ENCODE measurements at places on chromosomes 11 and 22.

DNA sequence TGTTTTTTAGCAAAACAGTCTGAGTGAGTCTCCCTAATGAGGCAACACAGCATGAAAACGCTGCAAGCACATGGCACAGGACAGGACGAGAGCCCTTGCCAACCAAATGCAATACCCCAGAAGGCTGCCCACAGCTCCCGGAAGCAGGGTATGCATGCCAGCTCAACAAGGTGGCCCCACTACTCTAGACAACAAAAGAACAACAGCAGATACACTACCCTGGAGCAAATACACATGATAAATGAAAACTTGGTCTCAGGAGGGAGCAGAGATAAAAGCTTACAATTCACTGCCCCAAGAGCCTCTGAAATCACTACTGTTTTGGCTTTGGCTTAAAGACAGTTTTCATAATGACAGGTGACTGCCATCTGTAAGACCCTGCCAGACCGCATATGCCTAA lies 785.4 kb upstream of the API5 start:
- DNase-seq = no peak

DNA sequence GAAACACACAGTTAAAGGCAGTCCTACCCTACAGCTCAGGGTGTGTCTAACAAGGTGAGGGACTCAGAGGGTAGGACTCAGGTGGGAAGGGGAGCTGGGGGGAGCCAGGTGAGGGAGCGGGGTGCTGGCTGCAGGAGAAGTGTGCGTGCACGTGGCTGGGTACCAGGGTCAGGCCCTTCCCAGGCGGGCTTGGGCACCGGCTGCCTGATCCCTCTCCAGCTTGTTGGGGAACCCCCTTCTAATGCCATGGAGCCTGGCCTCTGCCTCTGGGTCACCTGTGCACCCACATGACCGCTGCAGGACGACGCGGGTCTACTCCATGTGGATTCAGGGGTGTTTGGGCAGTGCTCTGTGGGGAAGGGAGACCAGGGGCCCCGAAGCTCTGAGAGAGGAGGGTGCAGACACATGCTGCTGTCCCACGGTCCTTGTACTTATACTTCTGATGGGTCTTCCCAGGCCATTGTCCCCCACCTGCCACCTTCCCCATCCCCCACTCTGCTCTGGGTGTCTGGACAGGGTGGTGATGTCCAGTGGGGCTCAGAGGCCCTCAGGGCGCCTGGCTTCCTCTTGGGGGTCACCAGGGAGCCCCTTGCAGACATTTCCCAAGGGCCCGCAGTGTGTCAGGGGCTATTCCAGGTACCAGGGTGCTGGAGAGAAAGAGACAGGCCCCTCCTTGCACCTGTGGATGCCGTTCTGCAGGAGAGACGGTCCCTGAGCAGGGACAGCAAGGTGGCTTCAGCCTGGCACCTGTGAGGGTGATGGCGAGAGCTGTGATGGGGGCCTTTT lies 10.4 kb upstream of the MRGPRD start:
- DNase-seq = no peak

DNA sequence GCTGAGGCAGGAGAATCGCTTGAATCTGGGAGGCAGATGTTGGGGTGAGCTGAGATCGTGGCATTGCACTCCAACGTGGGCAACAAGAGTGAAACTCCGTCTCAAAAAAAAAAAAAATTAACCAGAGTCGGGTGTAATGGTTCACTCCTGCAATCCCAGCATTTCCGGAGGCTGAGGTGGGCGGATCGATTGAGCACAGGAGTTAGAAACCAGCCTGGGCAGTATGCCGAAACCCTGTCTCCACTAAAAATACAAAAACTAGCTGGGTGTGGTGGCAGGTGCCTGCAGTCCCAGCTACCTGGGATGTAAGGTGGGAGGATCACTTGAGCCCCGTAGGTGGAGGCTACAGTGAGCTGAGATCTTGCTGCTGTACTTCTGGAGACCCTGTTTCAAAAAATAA lies 1.5 kb downstream of the RANGAP1 start:
- no peak for DNase-seq

GRCh38 chr22:39384750-39385480 lies 14.7 kb upstream of the TAB1 start:
- DNase-seq = peak; percentile 37

GRCh38 chr11:110903830-110904229 lies 191.6 kb upstream of the ARHGAP20 start:
- peak; percentile 4 for DNase-seq

DNA sequence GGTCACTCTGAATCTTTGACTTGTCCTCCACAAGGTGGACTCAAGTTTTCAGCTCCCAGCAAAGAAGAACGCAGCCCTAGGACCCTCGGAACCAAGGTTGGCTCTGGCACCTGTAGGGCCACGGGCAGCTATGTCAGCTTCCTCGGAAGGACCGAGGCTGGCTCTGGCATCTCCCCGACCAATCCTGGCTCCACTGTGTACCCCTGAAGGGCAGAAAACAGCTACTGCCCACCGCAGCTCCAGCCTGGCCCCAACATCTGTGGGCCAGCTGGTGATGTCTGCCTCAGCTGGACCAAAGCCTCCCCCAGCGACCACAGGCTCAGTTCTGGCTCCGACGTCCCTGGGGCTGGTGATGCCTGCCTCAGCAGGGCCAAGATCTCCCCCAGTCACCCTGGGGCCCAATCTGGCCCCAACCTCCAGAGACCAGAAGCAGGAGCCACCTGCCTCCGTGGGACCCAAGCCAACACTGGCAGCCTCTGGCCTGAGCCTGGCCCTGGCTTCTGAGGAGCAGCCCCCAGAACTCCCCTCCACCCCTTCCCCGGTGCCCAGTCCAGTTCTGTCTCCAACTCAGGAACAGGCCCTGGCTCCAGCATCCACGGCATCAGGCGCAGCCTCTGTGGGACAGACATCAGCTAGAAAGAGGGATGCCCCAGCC lies 2.2 kb downstream of the INPP5J start:
- no peak for DNase-seq

DNA sequence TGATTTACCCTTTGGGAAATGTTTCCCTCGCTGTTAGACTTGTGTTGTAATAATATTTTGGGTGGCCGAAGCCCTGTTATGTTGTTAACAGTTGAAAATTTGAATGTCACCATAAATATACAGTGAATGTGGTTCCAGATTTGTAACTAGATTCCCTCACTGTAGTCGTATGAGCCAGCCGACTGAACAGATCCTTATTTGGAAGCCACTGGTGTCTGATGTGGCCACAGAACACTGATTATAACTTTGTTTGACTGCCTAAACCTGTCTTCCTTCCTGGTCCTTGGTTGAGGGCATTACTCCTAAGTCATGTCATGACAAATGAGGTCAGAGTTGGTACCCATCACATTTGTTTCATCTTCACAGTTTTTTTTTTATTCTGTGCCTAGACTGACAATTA lies 45.4 kb downstream of the YAP1 start:
- DNase-seq = no peak

DNA sequence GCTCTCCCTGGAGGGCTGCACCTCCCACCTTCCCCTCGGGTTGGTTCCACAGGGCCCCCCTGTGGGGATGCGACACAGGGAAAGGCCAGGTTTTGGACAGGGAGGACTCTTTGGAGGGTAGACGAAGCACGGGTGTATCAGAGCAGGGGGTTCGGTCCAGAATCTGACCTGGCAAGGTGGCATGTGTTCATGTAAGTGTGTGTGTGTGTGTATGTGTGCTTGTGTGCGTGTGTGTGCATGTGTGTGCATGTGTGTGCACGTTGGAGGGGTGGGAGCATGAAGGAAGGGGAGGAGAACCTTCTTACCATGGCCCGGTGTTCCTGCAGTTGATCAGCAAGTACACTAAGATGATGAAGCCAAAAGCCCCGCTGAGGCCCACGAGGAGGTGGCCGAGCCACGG lies 14.7 kb downstream of the IL2RB start:
- DNase-seq = no peak

DNA sequence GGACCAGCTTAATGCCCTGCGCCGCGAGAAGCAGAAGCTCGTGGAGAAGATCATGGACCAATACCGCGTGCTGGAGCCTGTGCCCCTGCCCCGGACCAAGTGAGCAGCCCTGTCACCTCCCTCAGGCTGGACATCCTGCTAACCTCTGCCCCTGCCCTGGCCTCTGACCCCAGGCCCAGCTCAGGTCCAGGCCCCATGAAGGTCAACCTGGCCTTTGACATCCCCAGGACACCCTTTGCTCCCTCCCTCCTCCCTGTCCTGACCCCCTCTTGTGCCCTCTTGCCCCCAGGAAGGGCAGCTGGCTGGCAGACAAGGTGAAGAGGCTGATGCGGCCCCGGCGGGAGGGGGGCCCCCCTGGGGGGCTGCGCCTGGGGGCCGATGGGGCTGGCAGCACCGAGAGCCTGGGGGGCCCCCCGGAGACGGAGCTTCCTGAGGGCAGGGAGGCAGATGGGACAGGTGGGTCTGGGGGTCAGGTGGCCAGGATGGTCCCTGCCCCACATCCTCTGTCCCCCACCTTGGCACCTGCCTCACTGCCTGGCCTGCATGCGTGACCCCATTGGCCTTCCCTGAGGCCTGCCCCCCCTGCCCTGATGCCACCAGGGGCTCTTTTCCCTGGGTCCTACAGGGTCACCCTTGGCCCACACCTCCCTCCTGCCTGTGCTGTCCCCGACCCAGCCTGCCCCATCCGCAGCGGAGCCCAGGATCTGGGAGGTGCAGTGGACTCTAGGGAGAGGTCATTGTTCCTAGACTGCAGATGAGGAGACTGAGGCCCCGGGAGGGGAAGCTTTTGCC lies 5.1 kb upstream of the RPS6KA4 start:
- no peak for DNase-seq

DNA sequence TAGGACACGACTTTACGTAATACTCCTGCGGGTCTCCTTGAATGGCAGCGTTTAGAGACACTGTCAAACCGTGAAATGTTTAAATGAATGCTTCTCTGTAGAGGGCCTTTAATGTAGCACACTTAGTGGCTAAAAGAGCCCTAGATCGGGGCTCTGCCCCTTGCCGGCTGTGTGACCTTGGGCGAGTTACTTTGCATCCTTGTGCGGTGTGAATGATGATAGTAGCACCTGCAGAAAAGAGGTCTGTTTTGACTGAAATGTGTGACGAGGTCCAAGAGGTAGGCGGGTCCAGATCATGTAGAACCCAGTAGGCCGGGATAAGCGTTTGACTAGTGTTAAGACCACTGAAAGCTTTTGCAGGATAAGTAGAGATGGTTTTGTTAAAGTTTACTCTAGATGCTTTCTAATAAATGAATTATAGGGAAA lies 866 bp downstream of the MED17 start:
- DNase-seq = peak; percentile 20

GRCh38 chr22:26618455-26618854 lies 628 bp upstream of the CRYBB1 start:
- DNase-seq = no peak

- no peak for DNase-seq
These were observed 990.9 kb downstream of the BRD1 start for GRCh38 chr22:48836673-48837340.

DNA sequence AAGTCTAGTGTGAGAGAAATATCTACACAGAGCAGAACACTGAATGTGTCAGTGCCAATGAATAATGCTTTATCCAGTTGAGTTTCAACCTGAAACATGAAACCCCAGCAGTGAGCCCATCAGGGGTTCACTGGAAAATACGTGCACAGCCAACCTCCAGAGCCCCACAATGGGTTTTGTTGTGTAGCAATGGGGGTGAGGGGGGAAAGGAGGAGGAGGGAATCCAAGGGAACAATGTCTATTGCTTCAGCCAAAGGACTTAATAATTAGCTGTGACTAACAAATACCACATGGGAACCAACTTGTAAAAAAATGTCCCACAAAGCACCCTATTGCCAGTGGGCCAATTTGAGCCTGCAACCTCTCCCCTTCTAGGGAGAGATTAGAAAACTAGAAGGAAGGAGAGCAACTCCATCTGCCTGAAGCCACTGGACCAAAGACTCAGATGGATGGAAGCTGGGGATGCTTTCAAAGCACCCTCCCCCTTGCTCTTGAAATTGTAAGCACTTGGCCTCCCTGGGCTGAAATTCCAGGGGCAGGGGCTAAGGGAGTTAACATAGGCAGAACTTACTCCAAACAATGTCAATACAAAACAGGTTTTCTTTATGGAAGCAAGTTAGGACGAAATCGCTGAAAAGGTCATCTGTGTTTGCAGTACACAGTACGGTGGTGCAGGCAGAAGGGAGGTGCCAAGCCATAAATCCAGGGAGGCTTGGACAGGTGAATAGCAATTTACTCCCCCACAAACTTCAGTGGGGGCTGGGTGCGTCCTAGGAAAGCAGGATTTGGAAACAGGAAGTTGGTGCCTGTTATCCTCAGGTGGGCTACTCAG lies 99.8 kb downstream of the ARL14EP start:
- DNase-seq = no peak

GRCh38 chr22:36921309-36922104 lies 8.1 kb downstream of the CSF2RB start:
- no peak for DNase-seq

DNA sequence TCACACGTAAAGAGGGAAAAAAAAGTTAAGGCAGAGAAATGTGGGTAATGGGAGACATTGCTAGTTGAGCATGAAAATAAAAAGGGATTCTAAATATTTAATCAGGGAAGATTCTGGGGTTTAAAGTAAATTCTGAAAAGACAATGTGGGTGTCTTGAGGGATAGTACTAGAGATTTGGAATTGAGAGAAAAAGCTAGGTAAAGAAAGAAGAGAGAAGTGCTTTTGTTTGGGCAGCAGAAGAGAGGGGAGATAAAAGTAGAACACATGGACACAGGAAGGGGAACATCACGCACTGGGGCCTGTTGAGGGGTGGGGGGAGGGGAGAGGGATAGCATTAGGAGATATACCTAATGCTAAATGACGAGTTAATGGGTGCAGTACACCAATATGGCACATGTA lies 3.5 kb upstream of the YPEL4 start:
- no peak for DNase-seq

GRCh38 chr11:47672283-47672730 lies 29.9 kb upstream of the MTCH2 start:
- peak; percentile 26 for DNase-seq

DNA sequence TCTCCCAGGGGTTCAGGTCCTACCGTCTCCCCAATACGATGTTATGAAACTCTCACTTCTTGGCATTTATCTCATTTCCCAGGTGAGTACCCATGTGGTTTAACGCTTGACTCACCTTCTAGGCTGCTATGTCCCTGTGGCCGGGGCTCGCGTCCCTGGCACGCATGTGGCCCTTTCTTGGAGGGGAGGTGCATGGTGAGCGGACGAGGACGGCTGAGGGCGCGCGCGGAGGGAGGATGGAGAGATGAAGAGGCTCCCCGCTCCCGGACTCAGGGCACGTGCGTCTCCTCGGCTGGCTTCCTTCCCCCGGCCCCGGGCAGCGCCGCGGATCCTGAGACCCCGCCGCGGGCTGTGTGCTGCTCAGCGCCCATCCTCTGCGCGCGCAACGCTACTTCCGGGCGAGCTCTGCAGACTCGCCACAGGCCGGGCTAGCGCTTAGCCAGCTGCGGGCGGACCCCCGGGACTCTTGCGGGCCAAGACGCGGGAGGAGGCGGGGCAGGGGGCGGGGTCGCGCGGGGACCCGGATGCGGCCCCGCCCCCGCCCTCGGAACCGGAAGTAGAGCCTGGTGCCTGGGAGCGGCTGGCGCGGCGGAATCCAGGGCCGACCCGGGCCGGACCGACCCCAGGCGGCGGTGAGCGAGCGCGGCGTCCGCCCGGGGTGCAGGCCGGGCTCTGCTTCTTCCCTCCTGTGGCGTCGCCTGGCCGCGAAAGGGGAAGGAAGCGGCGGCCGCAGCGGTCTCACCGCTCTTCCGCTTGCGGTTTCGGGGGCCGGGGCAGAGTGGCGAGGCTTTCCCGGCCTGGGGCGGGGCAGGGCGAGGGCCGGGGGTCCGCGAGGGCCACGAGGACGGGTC lies at the start of gene CTTN:
CTTN (plus strand) TSS at position 547 of the 851 bp plus-strand sequence. CDS start 8,769 bp downstream, outside the sequence.
- peak; percentile 86 for DNase-seq
